Stimulated activated CD8-positive, alpha-beta memory T cell treated with anti-CD3 and anti-CD28 coated beads, Interleukin-15, amount 100 ng/mL, for 24 hours (primary cell): ENCODE measurements at places on chromosomes 2 and 18.

- no peak for DNase-seq
Observed at GRCh38 chr2:79191816-79192215, 32.3 kb upstream of the REG3A start.

- no peak for DNase-seq
Observed at GRCh38 chr18:54335638-54336173, 22.0 kb downstream of the STARD6 start.

DNA sequence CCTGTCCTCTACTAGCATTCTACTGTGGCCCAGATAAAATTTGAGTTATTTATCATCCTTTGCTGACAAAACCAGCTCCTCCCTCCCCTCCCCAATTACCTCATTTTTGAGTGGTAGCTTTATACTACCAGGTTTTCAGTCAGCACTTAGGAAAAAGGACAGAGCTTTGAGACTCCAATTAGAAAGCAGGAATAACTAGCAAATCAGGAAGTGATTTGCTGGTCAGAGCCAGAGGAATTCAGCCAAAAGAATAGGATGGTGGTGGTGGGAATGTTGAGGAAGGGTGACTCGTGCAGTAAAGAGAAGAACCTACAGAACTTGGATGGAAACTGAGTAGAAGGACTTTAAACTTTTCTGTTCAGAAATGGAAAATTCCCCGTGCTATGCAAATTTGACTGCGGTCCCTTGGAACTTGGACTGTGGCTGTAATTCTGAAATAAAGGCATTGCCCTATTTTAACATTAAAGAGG is 3.7 kb downstream of the MYL12B start:
- no peak for DNase-seq

- no peak for DNase-seq
Observed at GRCh38 chr2:37326285-37326684, 1.7 kb upstream of the PRKD3 start.
